GM04504 (cell line): ENCODE measurements at places on chromosomes 4 and X.

DNA sequence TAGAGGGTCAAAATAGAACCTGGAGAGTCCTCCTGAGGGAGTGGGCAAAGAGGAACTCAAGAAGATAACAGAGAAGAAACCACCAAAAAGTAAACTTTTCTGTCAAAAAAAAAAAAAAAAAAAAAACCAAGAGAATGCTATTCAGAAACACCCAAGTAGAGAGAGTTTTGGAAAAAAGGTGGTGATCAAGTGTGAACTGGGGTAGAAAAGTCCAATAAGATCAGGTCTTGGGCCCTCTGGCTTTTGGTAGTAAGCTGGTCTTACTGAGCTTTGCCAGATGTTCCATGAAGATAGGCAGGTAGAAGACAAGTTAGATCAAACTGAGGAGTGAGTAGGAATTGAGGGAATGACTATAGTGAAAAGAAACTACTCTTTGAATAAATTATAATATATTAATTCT is 167.5 kb downstream of the COL25A1 start:
- DNase-seq, result no peak

DNA sequence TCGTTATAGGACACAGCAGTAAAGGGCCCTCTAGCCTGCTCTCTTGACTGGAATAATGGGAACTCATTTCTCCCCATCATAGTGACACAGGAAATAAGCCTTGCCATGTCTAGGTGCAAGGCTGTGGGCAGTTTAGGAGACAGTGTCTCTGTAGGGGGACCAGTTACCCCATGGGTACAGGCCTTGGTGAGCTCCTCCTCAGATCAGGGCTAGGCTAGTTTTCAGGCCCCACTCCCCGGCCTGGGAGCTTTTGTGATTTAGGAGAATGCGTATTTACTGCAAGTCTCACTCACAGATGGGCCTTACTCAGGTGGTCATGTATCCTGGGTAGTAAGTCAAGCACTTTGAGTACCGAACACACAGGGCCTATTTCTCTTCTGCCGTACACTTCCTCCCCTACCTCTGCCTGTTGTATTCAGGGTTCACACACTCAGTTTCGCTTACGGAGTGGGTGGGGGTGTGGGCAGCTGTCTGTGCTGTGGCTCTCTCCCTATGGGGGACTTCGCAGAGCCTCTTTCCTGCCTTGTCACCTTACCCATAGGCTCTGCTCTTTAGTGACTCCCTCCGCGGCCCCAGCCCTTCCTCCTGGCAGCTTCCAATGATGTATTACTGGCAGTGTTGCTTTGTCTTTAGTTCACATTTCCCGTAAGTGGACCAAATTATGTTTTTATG is 34.2 kb downstream of the FAM193A start:
- no peak for DNase-seq

DNA sequence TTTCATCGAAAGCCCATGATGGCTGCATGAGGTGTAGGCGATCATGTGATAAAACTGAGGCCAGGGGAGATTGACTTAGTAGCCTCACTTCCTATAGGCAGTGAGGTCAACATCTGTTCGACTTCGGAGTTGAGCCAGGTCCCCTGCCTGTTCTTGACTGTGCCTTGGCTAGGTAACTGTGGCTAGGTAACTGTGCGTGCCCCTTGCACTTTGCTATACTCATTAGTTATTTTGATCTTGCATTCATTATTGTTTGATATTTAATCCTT is 55.0 kb downstream of the CLDN34 start:
- no peak for DNase-seq

GRCh38 chrX:32501606-32502005 is 709.7 kb downstream of the DMD start:
- no peak for DNase-seq

GRCh38 chr4:88028946-88029345 is 21.5 kb downstream of the PKD2 start:
- no peak for DNase-seq

DNA sequence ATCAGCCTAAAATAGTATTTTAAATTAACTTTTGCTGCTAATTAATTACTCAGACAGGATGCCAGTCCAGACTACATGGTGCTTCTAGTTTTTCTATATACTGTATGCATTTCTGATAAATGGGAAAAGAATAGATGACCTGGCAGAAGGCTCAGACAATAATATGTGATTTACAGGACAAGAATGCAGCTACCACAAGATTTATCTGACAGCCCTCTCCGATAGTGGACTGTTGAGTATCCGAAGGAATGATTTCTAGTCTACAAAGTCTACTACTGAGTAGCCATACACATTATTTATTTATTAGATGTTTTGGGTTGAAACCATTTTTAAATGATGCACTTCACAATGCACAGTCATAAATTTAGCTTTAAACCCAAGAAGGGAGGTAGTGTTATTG is 212.8 kb downstream of the MAB21L2 start:
- no peak for DNase-seq

- DNase-seq, result no peak
Observed at GRCh38 chr4:70531981-70532380, 13.6 kb downstream of the AMTN start.

GRCh38 chr4:2961811-2962441 is 1.3 kb downstream of the NOP14 start:
- DNase-seq, result no peak

DNA sequence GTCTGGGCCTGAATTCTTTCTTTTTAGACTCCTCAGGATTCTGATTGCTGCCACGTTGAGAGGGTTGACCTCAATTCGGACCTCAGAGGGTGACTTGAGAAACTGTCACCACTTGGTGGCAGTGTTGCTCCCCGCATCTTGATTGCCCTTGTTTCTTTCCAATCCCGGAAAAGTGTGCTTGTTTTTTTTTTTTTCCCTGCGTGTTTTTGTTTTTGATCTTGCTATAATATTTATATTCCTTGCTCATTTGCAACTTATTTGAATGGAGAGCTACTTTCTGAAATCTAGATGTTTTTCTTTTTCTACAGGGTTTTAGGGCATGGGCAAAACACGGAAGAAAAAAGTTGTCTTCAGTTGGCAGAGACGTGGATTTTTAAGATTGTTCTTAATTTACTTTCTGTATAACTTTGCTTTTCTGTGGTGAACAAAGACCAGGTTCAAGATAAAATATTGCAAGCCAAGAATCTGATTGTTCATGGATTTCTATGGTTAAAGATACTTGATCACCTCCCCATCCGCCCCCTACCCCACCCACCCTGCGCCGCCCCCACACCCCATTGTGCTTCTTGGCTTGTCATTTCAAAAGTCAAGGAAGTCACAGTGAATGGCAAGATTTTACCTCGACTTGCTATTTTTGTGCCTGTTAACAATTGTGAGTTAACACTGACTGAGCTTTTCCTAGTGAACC is 102.0 kb downstream of the PTTG2 start:
- DNase-seq, result peak; percentile 54

DNA sequence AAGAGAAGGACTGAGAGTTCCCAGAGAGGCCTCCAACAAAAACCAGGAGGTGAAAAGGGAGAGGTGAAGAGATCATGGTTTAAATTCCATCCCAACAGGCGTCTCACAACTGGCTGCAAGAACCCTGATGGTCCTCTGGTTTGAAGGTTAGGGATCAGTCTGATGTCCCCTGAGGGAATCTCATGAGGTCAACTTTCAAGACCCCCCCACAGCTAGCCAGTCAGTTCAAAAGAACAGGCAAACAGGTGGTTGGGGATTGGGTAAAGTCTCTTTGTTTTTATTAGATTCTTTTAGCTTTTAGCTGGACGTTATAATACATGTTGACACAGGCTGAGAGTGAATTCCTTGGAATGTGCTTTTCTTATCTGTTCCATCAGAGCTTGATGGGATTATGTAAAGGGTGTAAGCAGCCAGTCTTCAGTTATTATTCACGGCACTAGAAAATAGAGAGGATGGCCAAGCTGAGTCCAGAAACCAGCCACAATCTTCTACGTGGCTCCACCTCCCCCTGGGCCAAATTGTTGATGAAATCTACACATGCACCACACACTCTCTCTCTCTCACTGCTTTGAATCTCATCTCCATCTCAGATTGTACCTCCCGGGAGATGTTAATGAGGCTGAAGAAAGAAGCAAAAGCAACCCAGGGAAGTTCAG is 20.8 kb downstream of the ENPP6 start:
- no peak for DNase-seq

- no peak for DNase-seq
Observed at GRCh38 chr4:71634364-71634763, 149.5 kb downstream of the GC start.

GRCh38 chrX:69070949-69071650 is 94.2 kb downstream of the PJA1 start:
- no peak for DNase-seq

- no peak for DNase-seq
Observed at GRCh38 chr4:32840461-32841189, 2120.5 kb downstream of the PCDH7 start.

- no peak for DNase-seq
Observed at GRCh38 chrX:29468911-29469494, 746.4 kb upstream of the MAGEB2 start.

DNA sequence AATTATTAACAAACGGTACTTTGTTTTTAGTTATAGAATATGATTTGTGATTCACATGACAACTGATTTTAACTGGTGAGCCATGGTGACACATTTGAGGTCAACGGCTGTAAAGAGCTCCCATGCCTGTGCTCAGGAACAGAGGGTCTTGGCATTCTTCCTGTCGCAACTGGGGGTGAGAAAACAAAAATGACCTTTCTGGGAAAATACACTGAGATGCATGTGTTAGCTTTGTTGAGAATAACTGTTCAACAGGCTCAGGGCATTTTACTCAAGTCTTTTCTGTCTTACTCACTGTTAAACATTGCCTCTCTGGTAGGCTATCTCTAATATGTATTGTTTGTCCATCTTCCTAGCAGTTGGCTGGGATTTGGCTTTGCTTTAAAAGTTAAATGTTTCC is 57.1 kb upstream of the HPGD start:
- DNase-seq, result no peak

- peak; percentile 54 for DNase-seq
Observed at GRCh38 chrX:134692990-134693389, 34.7 kb upstream of the PLAC1 start.

DNA sequence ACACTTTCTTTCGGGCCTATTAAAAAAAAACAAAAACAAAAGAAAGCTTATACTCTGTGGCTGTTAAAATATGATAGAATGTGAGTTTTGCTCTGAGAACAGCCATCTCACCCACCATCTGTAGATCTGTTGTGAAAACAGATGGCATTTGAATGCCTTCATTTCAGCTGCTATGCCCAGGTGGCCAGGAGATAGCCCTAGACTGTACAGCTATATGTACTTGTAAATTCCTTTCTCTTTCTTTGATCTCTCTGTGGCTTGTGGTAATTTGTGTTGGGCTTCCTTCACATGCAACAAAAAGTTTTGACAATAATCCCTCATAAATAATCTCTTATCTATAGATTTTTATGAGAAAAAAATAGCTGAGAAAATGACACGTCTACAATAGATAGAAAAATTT is 38.1 kb downstream of the PNPLA4 start:
- no peak for DNase-seq

- no peak for DNase-seq
Observed at GRCh38 chr4:84648863-84649647, 66.1 kb downstream of the CDS1 start.

DNA sequence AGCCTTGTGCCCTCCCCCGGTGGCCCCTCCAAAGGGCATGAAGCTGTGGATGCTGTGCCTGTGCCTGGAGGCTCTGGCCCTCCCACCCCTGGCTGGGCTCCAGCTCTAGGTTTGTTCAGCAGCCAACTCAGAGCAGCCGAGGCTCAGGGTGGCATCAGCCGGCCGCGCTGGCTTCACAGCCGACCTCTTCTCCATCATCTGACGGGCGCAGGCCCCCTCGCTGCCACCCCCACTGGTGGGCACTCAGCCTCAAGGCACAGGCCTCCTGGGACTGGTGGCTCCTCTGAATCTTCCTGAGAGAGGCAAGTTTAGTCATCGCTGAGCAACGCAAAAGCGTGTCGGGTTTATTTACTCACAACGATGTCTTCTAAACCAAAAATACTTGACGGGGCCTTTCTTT is 46.0 kb downstream of the PCGF3 start:
- no peak for DNase-seq

DNA sequence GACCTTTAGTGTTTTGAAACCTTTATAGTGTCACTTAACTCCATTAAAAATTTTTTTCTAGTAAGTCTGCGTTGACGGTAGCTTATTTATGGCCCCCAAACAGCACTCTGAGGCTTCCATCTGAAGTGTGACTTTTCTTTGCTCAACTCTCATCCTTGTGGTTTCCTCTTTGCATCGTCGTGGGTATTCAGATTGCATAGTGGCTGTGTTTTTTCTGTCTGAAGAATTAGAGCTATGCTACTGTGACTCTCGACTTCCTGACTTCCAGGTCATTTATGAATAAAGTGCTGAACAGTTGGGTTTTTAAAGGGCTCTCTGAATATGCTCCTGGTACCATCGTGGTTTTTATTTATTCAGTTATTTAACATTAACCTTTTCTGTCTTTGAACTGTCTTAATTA is 44.9 kb downstream of the JADE1 start:
- DNase-seq, result no peak

GRCh38 chr4:74375824-74376426 is 11.0 kb downstream of the EREG start:
- DNase-seq, result no peak
